ENCODE measurements at places on chromosomes 12 and 14. TPM values are rescaled to one million over a fixed set of nuclear protein-coding genes. Genes with fewer than 3 reads are reported as not detected.

- peak overlapping the region; percentile 76 for H3K27ac ChIP-seq
- H3K27me3 ChIP-seq: no peaks in the 10 kb centered on the region
- peaks cover 1% of the 10 kb centered on the region for H3K36me3 ChIP-seq
Measured at GRCh38 chr12:109995361-109995685, 845 bp downstream of the GIT2 start.

- H3K27ac ChIP-seq: peak overlapping the region; percentile 33
- no peaks in the 10 kb centered on the region for H3K27me3 ChIP-seq
- no peaks in the 10 kb centered on the region for H3K36me3 ChIP-seq
Measured at GRCh38 chr12:122841544-122842321, 6.5 kb downstream of the HIP1R start.

GRCh38 chr12:14314801-14315200 is 50.7 kb upstream of the ATF7IP start:
- H3K36me3 ChIP-seq: no peaks in the 10 kb centered on the region
- no peaks in the 10 kb centered on the region for H3K27me3 ChIP-seq
- H3K27ac ChIP-seq: no peak overlapping the region
- DNase-seq: no peak

GRCh38 chr14:94050231-94050880 is 24.2 kb downstream of the OTUB2 start:
- no peaks in the 10 kb centered on the region for H3K36me3 ChIP-seq
- H3K27me3 ChIP-seq: no peaks in the 10 kb centered on the region
- H3K4me3 ChIP-seq: no peak overlapping the region

DNA sequence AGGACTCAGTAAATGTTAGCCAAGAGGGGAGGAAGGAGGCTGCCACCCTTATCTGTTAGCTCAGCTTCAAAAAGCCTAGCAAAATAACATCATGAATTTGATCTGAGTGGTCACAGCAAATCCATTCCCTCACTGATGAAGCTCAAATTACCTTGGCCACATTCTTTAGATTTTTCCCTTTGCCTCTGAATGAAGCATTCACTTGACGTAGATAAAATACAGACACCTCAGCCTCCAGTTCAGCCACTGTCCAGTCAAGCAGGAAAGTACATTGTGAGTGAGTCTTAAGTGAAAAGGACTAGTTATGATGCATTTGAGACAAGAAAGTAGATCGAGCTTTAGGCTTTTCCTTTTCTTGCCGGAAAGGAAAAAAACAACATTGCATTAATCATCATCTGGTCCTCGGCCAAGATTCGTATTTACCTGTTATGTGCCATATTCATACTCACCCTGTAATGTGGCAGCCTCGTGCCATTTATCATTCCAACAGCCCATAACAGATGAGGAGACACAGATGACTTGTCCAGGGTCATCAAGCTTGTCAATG is 146.5 kb downstream of the ETV6 start:
- DNase-seq: no peak
- peaks cover 21% of the 10 kb centered on the region for H3K4me1 ChIP-seq
- H3K4me3 ChIP-seq: no peak overlapping the region
- H3K27ac ChIP-seq: peak overlapping the region; percentile 17
- H3K27me3 ChIP-seq: no peaks in the 10 kb centered on the region

DNA sequence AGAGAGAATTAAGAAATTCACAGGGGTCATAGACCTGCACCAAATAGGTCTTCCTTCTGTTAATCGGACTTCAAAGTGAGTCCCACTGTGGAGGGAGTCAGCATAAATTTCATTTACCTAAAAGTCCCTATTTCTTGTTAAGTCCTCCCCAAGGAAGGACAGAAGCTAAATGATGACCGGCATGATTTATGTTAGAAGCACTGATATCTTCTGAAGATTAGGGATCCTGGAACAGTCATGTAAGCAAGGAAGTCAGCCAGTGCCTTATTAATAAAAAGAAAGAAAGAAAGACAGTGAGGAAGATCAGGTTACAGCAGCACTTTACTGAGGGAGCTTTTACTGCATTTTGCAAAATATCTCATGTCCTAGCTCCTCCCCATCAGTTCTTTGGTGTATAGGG is 287.5 kb downstream of the FOXG1 start:
- no peaks in the 10 kb centered on the region for H3K4me1 ChIP-seq
- DNase-seq: no peak
- no peak overlapping the region for H3K27ac ChIP-seq

- H3K27me3 ChIP-seq: no peaks in the 10 kb centered on the region
- H3K4me3 ChIP-seq: no peak overlapping the region
- H3K4me1 ChIP-seq: no peaks in the 10 kb centered on the region
- no peak overlapping the region for H3K27ac ChIP-seq
- no peak for DNase-seq
Measured at GRCh38 chr12:116314477-116314876, 37.0 kb upstream of the MED13L start.

DNA sequence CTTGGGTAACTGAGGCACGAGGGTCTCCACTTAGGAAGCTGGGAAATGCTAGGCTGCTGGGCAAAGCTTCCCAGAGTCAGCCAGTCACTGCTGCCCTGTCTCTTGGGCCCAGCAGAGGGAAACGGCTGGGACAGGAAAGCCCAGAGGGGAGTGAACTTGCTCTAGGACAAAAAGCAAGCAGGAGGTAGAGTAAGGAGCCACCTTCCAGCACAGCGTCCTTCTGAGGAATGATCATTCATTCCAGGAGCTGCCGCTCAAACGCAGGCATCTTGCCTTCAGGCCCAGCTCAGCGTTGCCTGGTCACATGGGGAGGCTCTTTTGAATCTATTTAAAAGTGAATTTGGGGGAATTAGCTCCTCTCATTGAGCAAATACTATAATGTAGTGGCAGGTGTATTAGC is 118.6 kb downstream of the CRACR2A start:
- H3K4me1 ChIP-seq: no peaks in the 10 kb centered on the region
- H3K27ac ChIP-seq: no peak overlapping the region
- H3K27me3 ChIP-seq: no peaks in the 10 kb centered on the region
- no peaks in the 10 kb centered on the region for H3K36me3 ChIP-seq

DNA sequence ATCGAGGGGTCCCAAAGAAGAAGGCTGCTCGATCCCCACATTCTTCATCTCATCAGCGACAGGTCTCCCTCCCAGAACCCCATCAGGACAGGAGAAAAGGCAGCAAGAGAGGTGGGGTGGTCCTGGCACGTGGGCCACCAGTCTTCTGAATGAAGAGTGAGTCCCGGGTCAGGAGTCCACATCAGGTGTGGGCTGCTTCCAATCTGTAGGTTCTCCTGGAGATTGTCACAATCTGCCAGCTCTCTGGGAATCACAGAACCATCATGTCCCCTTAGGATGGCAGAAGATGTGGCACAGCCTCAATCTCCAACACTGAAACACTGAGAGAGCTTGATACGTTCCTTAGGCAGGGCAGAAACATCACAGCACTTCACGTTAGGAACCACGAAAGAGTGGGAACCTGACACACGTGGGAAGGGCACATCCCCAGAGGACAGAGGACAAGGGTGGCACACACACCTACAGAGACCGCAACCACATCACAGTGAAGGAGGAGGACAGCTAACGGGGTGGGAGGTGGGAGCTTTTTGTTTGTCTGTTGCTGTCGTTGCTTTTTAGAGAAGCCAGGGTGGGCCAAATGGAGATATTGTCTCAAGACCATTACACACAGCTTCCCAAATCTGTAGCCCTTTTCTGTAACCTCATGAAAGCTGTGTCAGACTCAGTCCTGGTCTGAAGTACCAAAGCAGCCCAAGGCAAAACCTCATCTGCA is 284.5 kb downstream of the DPF3 start:
- H3K4me3 ChIP-seq: no peak overlapping the region
- peaks cover 3% of the 10 kb centered on the region for H3K4me1 ChIP-seq
- no peak overlapping the region for H3K27ac ChIP-seq
- DNase-seq: no peak

- H3K4me1 ChIP-seq: no peaks in the 10 kb centered on the region
- no peak for DNase-seq
- no peaks in the 10 kb centered on the region for H3K27me3 ChIP-seq
- no peaks in the 10 kb centered on the region for H3K36me3 ChIP-seq
Measured at GRCh38 chr14:38405851-38406635, 150.2 kb upstream of the CLEC14A start.

GRCh38 chr14:58711382-58711781 is 73.6 kb downstream of the DACT1 start:
- no peaks in the 10 kb centered on the region for H3K36me3 ChIP-seq
- no peaks in the 10 kb centered on the region for H3K27me3 ChIP-seq
- H3K4me3 ChIP-seq: no peak overlapping the region
- no peaks in the 10 kb centered on the region for H3K4me1 ChIP-seq
- H3K27ac ChIP-seq: no peak overlapping the region

GRCh38 chr12:52354200-52354599 is 13.1 kb downstream of the KRT85 start:
- no peaks in the 10 kb centered on the region for H3K4me1 ChIP-seq
- no peak overlapping the region for H3K27ac ChIP-seq

GRCh38 chr12:31316891-31317290 is 9.1 kb downstream of the SINHCAF start:
- no peak overlapping the region for H3K4me3 ChIP-seq
- peaks cover 7% of the 10 kb centered on the region for H3K4me1 ChIP-seq
- no peaks in the 10 kb centered on the region for H3K36me3 ChIP-seq
- DNase-seq: no peak
- H3K27me3 ChIP-seq: no peaks in the 10 kb centered on the region

DNA sequence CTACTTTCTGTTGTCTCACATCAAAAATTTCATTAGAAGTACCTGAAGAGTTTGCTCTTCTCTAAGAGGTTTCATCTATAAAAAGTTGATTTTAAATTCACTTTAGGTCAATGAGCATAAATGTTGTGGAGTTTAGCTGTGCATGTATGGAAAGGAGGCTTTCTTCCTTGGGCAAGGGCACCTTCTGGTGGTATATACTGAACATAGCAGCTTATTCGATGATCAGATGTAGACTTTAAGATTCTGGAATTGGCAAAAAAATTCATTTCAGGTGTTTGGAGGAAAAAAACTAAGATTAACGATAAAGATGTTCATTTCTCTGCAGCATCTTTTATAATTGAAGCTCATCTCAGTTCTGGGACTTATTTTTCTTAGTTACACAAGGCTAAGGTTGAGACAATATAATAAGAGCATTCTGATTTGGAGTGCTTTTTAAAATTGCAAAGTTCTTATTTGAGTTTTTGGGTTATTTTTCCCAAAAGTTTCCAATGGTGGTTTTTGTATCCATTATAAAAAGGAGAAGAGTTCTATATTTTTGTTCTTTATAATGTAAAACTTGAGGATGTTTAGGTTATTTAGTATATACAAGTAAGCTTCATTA is 46.8 kb downstream of the TMEM117 start:
- no peak overlapping the region for H3K4me3 ChIP-seq
- no peaks in the 10 kb centered on the region for H3K4me1 ChIP-seq
- no peak overlapping the region for H3K27ac ChIP-seq
- no peaks in the 10 kb centered on the region for H3K27me3 ChIP-seq

- H3K36me3 ChIP-seq: no peaks in the 10 kb centered on the region
- DNase-seq: no peak
- H3K27me3 ChIP-seq: no peaks in the 10 kb centered on the region
- H3K4me1 ChIP-seq: peaks cover 8% of the 10 kb centered on the region
Measured at GRCh38 chr14:24144451-24144850, 2.0 kb downstream of the PSME2 start.

DNA sequence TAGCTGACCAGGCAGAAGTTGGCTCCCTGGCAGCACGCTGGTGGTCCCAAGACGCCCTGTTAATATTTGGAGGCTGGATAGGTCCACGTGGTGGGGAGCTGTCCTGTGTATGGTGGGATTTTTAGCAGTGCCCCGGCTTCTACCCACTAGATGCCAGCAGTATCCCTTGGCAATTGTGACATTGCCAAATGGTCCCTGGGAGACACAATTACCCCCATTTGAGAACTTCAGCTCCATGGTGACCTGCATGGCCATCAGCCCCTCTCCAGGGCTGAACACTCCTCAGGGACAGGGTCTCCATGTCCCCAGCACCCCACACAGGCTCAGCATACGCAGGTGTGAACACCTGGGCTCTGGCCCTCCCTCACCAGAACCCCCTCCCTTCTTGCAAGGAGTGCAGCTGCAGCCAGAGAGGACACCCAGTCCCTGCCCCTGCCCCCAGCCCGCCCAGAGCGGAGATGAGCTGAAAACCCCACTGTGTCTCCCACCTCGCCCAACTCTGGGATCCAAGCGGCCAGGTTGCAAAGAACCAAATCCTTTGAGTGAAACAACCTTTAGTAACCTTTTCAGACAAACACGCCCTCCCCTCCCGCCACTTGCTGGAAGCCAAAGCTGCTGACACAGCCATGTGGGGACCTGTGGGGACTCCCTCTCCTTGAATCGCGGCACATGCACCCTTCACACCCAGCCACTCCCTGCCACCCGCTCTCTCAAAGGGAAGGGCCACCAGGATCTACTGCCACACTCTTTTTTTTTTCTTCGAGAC is 120.4 kb downstream of the CALM1 start:
- H3K27me3 ChIP-seq: no peaks in the 10 kb centered on the region
- H3K36me3 ChIP-seq: no peaks in the 10 kb centered on the region
- no peak overlapping the region for H3K27ac ChIP-seq
- H3K4me3 ChIP-seq: no peak overlapping the region
- DNase-seq: no peak

DNA sequence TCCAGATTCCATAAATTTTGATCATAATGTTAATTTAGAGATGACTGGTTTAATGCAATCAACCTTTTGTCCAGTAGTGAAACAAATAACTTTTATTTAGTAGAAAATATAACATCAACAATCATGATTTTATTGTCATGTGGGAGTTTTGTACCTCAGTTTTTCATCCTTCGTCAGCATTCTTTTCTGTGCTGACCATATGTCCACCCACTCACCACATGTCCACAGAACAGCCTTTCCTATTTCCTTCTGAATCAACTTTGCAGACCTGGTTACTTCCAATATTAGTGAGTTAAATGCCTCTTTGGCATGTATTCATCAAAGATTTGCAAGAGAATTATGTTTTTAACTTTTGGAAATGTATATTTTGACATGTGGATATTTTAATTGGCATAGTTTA is 36.8 kb upstream of the CNTN1 start:
- no peak overlapping the region for H3K27ac ChIP-seq
- no peak overlapping the region for H3K4me3 ChIP-seq
- H3K36me3 ChIP-seq: no peaks in the 10 kb centered on the region
- DNase-seq: no peak
- no peaks in the 10 kb centered on the region for H3K27me3 ChIP-seq

DNA sequence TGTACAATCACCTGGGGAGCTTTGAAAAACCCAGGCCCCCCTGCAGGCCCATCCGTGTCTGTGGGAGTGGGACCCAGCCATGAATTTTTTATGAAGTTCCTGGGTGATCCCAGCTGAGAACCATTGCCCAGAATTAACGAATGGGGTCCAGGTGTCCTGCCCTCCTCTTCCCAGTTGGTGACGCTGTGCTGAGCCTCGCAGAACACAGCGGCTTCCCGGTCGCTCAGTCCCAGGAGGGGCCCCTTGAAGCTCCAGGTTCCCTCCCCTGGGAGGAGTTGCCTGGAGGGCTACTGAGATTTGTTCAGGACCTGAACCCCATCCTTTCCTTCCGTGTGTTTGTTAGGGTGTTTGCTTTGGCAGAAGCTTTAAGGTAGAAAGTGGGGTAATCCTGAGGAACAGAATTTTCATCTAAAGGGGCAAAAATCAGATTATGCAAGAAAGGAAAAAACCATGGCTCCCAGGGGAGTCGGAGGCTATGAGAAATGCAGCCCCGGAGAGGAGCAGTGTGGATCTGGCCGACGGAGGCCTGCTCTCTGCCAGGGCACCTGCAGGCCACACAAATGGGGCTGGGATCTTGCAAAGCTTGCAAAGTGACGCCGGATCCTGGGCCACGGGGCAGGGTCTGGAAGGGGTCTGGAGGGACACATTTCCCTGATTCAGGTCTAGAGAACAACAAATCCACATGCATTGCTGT is 164.7 kb upstream of the PRMT8 start:
- DNase-seq: no peak
- H3K27me3 ChIP-seq: no peaks in the 10 kb centered on the region
- no peak overlapping the region for H3K27ac ChIP-seq

The RHOJ gene
- polyA plus RNA-seq: 6.7 TPM

The NANOG gene
- 0.09 TPM for polyA plus RNA-seq

The KLRC3 gene
- polyA plus RNA-seq: not detected

The KRT79 gene
- polyA plus RNA-seq: not detected

The ACOT6 gene
- polyA plus RNA-seq: not detected

The ANKS1B gene
- polyA plus RNA-seq: 0.49 TPM

The GYS2 gene
- polyA plus RNA-seq: not detected

The PCED1B gene
- polyA plus RNA-seq: 2.4 TPM

The FAR2 gene
- polyA plus RNA-seq: 0.92 TPM

All from pancreas (tissue), 10 donors.